Tibial artery (tissue), 4 donors: ENCODE measurements at places on chromosomes 6 and 20.
A peak's percentile ranks its signal among the peaks of the same experiment; 100 is the strongest.

DNA sequence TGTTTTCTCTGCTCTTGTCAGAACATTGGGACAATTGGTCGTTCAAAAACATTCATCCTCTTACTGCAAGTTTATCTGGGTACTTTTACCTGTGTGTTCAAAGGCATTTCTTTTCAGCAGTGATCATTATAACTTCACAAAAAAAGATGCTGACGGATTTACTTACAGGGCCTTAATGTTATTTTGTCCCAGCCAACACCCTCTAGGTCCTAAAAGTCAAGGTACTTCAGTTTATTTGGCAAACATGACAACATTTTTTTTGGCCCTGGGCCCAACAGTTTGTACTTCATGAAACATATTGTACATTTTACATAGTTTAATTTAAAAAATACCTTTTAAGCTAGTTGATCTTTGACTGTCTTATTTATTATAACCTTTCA, 241.2 kb upstream of the TAB2 start:
- DNase-seq, result no peak
- H3K36me3 ChIP-seq, result no peaks in the 10 kb centered on the region
- H3K27me3 ChIP-seq, result no peaks in the 10 kb centered on the region
- H3K4me3 ChIP-seq, result no peak overlapping the region
- peaks cover 7% of the 10 kb centered on the region for H3K4me1 ChIP-seq

GRCh38 chr6:4316867-4317400, 181.6 kb upstream of the ECI2 start:
- H3K27me3 ChIP-seq, result no peaks in the 10 kb centered on the region
- peak overlapping the region; percentile 38 for H3K27ac ChIP-seq
- no peaks in the 10 kb centered on the region for H3K4me1 ChIP-seq
- peak; percentile 72 for DNase-seq
- H3K36me3 ChIP-seq, result no peaks in the 10 kb centered on the region

DNA sequence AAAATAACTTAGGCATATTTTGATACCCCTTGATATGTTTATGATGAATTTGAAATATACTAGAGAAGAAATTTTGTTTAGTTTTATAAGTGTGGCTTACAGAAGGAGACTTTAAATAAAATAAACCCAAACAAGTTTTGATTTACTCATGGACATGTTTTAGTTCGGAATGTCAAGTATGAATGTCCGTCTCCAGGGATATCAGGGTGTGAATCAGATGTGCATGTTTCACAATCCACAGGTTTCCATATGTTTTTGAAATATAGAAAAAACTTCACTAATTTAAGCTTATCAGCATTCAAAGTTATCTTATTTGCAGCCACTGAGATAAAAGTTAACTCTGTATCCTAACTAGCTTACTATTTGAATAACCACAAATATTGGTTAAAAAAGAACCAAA, 51.5 kb downstream of the PLCB1 start:
- H3K4me3 ChIP-seq, result no peak overlapping the region
- H3K27ac ChIP-seq, result no peak overlapping the region
- H3K27me3 ChIP-seq, result no peaks in the 10 kb centered on the region
- H3K4me1 ChIP-seq, result no peaks in the 10 kb centered on the region
- no peak for DNase-seq

- H3K36me3 ChIP-seq, result no peaks in the 10 kb centered on the region
- H3K27me3 ChIP-seq, result no peaks in the 10 kb centered on the region
- no peak overlapping the region for H3K4me3 ChIP-seq
- no peak overlapping the region for H3K27ac ChIP-seq
Observed at GRCh38 chr6:20661721-20662120, 127.5 kb downstream of the CDKAL1 start.
